Erythroblast (primary cell): ENCODE measurements at places on chromosomes 13 and 19.
A peak's percentile ranks its signal among the peaks of the same experiment; 100 is the strongest.

DNA sequence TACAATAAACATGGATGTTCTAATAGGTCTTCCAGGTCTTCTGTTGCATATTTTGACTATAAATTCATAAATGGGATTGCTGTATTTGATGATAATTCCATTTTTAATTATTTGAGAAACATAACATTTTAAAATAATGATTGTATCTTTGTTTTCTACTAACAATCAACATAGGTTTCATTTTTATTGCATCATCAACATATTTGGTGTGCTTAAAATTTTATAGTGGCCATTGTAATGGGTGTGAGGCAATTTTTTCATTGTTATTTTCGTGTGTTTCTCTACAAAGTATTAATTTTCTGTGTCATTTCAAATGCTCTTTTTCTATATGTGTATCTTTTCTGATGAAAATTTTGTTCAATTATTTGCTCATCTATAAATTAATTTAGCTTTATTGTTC lies 13.2 kb downstream of the ZNF493 start:
- no peak for DNase-seq

- DNase-seq = peak; percentile 49
Observed at GRCh38 chr13:75486146-75487062, 4.4 kb upstream of the TBC1D4 start.

- DNase-seq = peak; percentile 42
Observed at GRCh38 chr13:49584771-49585182, 581 bp downstream of the RCBTB1 start.

DNA sequence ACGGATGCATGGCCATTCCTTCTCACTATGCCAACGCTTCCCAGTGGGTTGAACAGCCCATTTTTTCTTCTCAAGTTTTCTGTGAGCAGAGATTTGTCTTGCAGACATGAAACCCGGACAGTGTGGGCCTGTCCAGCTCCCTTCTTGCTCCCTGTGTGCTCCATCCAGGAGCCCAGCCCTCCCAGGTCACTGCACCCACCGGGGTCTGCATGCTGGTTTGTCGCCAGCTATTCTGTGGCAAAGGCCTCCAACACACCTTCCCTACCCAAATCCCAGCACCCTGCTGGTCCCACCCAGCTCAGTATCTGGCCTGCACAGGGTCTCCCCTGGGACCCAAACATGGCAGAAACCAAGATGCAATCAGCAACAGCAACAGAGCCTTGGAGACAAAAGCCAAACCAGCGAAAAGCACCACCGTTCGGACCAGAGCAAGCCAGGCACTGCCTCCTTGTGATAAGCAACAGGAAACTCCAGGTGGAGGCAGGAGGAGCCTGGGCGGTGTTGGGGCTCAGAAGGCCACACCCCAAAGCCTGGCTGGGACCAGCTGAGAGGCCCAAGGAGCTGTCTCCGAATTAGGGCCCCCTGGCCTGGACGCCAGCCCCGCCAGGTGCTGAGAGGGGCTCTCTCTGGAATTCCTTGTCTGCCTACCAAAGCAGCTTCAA lies 12.2 kb upstream of the SPACA7 start:
- DNase-seq = no peak

- DNase-seq = peak; percentile 67
Observed at GRCh38 chr19:7674010-7675005, 2.6 kb upstream of the MCEMP1 start.

- no peak for DNase-seq
Observed at GRCh38 chr19:35216833-35217648, 11.5 kb downstream of the FAM187B start.

- peak; percentile 17 for DNase-seq
Observed at GRCh38 chr13:19606152-19606551, 27.3 kb upstream of the MPHOSPH8 start.

DNA sequence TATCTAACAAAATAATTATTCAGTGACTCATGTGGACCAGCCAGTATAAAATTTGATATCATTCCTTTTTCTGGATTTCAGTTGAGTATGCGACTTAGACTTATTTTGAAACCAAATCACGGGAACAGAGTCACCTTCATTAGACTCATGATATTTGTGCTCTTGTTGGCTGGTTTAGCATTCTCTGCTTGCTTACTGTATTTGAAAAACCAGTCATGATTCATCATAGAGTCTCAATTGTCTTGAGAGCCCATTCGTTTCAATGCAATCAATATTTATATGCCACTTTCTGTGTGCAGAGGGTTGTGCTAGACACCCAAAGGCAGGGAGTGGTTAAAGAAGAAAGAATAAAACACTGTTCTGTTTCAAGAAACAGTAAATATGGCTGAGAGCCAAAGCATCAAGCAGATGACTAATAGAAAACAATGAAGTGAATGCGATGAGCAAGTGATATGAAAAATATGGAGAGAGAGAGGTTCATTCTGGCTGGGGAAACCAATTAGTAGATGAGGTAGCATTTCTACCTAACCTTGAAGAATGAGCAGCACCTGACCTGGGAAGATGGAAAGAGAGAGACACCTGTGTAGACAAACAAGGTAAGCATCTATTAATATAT lies 99.6 kb upstream of the MBNL2 start:
- DNase-seq = no peak

DNA sequence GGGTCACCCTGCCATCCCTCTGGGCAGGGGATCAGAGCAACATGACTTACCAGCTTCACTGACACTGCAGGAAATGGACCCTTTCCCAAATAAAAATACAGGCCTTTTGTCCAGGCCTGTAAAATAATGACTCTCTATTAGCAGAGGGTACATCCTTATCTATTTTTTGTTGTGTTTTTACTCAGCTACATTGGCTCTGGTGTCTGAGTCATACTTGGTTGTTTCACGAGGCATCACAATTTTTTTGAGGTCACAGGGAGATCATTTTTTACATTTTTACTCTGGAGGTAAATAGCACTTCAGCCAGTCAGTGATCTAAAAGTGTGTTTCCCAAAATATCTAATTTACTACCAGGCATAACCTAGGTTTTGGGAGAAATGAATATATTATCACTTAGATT lies 6.9 kb upstream of the HTR2A start:
- DNase-seq = no peak

DNA sequence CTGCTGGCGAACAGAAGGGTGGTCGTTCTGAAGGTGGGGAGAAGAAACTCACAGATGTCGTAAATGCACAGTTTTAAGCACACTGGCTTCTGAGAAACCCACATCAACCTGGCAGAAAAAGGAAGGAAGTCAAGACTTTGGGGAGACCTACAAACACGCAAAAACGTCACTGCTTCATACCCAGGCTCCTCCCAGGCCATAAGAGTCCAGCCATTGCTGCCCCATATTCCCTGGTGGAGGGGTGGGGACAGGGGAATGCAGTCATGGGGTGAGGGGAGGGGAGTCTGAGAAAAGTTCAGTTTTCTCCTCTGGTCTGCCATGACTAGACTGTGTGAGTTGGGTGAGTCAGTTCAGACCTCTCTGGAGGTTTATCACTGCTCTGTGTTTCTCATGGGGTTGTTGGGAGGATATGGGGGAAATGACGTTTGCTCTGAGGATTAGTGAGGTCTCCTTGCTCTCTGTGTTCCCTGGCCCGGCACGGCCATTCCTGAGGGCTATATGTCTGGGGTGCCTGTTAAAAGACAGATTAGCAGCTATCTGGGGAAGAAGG lies 139.0 kb downstream of the FLT1 start:
- no peak for DNase-seq

DNA sequence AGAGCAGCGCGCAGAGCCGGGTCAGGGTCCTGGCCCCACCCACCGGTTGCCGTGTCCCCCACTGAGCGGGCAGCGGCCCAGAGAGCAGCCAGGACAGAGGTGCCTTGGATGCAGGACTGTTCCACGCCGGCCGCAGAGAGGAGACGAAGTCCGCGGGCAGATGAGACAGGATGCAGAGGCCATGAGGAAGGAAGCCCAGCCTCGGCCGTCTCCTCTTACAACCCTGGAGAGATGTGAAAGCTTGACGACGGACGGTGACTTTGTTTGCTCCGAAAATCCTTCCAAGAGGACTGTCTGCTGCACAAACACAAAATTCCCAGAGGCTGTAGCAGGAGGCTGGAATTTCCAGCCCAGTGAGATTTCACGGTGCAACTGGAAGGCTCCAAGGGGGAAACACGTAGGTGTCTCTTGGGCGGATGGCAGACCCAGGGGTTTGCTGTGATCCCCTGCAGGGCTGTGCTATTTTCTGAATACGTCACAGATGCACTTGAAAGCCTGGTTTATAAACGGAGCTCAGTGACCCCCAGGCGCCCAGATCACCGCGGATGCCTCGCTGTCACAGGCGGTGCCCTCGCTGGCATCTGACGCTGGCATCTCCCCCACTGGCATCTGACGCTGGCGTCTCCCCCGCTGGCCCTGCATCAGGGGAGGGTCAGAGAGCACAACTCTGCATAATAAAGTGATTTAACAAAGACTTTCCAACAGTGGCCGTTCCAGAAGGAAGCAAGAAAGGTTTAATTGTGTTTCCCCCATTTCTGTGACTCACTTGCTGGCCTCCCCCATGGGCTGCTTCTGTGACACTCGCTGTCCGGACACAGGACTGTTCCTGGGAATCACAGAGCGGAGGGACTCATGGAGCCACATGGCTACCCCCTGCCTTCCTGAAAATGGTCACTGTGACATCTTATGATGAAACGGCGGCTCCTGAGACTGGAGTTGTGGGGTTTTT lies 62.0 kb upstream of the C13orf46 start:
- DNase-seq = no peak

DNA sequence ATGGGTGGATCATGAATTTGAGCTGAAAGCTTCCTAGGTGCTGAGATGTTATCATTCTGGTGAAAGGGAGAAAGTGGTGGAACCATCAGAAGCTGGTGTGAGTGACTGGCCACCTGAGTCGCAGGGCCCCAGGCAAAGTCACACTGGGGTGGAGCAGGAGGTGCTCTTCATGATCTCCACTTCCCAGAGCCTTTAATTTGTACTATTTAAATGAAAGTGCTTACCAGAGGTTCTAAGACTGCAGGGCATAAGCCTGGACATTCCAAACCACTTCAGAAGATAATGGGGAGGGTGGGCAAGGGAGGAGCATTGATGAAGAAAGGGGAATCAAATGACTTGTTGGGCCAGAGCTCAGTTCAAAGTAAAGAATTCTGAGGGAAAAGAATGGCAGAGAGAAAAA lies 156.1 kb downstream of the RGCC start:
- DNase-seq = no peak

DNA sequence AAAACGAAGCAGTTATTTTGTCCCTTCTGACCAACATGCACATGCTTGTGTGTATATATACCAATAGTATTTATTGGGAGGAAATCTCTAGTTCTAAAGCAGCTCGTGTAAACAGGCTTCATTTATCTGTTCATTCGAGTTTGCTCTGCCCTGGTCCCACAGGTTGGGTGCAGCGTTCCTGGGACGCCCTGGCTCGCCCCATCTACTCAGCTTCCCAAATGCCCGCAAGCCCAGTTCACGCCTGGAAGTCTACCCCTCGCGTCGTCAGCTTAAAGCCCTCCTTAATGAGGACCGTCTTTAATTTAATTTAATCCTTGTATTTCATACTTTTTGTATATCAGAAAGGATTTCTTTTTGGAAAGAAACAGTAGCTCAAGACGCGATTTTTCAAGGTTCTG lies 604 bp downstream of the THSD1 start:
- no peak for DNase-seq

- DNase-seq = peak; percentile 63
Observed at GRCh38 chr19:57280962-57281400, 696 bp downstream of the ZNF460 start.

GRCh38 chr13:46388846-46389245 lies 1.8 kb upstream of the RUBCNL start:
- DNase-seq = no peak

- peak; percentile 72 for DNase-seq
Observed at GRCh38 chr13:98556968-98557631, 19.8 kb downstream of the STK24 start.

GRCh38 chr19:17909003-17909732 lies 23.6 kb upstream of the CCDC124 start:
- no peak for DNase-seq

GRCh38 chr19:31255174-31255799 lies 93.9 kb downstream of the TSHZ3 start:
- no peak for DNase-seq

- DNase-seq = no peak
Observed at GRCh38 chr19:3785938-3786824, at the start of gene MATK. Gene MATK, minus strand, starts transcription at chr19:3786381. Its CDS starts 1,246 bp downstream, at chr19:3785135.

DNA sequence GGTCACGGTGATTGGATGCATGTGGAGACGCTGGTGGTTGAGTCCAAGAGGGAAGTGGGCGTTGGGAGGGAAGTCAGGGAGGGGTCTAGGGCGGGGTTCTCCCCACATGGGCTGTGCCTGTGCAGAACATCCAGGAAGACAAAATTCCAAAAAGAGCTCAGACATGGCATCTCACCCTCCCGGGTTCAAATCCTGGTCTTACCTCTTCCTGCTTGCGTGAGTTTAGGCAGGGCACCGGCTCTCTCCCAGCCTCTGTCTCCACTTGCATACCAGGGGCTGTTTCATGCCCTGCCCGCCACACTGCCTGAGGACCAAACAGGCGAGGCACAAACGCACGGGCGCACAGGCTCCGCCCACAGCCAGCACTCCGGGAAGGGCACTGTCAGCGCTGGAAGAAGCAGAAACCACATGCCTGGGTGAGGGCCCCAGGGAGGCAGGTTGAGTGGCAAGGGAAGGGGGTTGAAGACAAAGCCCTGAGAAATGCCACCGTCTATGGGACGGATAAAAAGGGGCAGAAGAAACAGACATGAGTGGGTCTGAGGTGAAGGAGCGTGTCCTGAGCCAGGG lies 123.6 kb upstream of the SOX1 start:
- DNase-seq = no peak

DNA sequence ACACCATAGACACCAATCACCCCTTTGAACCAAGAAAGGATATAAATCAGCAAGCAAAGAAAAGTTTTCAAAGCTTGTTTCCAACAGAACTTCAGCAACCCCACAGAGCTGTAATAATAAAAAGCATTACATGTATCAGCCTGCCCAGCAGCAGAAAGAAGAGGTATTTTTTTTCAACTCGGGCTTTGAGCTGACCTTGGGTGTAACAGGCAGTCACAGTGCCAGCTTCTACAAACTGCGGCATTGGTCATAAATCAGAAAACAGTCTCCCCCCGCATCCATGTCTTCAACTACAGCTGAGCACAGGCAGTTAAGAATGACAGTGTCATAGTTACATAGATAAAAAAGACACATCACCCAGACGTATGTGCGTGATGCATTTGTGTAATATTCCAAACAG lies 671.0 kb upstream of the SLITRK1 start:
- DNase-seq = no peak

DNA sequence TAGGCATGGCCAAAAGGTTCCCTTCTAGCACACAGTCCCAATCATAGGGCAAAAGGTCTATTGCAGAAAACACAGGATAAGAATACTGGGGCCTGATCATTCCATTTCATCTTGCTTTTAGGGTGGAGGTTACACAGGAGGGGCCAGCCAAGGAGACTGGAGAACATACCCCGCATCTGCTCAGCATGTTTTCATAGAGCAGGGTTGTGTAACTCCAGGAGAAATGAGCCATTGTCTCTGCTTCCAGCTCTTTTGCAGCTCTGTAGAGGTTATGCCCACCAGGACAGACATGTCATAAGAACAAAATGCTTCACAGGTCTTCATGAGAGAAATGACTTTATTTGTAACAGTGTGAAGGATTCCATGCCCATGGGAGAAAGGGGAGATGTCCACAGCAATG lies 742.8 kb downstream of the DACH1 start:
- no peak for DNase-seq

GRCh38 chr13:38582133-38582532 lies 104.7 kb upstream of the FREM2 start:
- peak; percentile 48 for DNase-seq

- no peak for DNase-seq
Observed at GRCh38 chr13:101453784-101454201, 1.3 kb downstream of the ITGBL1 start.
